ENCODE measurements at places on chromosomes 7 and 10. TPM values are rescaled to one million over a fixed set of nuclear protein-coding genes. Genes with fewer than 3 reads are reported as not detected.

Gene OR2A42
- not detected for total RNA-seq

Gene HEPACAM2
- not detected for total RNA-seq

Gene CCDC146
- 0.60 TPM for total RNA-seq

Gene GDF2
- total RNA-seq = not detected

Gene SPDYE2B
- total RNA-seq = not detected

Gene GPR26
- not detected for total RNA-seq

Gene ACTA2
- total RNA-seq = 21.8 TPM

Gene SAMD9
- 2.5 TPM for total RNA-seq

Gene LLCFC1
- not detected for total RNA-seq

Gene CYTH3
- total RNA-seq = 32.7 TPM

Gene TMEM236
- total RNA-seq = 0.05 TPM

Gene GPC2
- 0.39 TPM for total RNA-seq

Gene WASL
- total RNA-seq = 24.2 TPM

Gene ZNF212
- 9.2 TPM for total RNA-seq

Data from A549 treated with dexamethasone at 1 μM for 4 hours (cell line).